ENCODE measurements at places on chromosomes 12 and 14.
A peak's percentile ranks its signal among the peaks of the same experiment; 100 is the strongest.

DNA sequence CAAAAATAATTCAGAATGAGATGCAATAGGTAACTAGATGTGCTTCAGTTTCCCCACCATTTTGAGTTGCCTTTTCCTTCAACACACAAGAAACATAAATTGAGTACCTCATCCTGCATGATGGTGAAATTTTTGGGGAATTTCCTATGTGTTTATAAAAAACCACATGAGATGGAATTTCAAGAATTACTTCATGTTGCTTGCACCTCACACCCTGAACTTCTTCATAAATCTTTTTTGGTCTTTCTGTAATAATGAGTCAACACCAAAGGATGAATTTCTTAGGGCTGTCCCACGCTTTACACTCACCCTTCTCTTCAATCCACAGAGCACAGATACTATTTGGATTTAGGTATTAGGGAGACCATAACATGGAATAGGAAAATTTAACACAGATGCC lies 22.6 kb upstream of the LUM start:
- no peak for DNase-seq

GRCh38 chr14:65415613-65416012 lies 3.1 kb downstream of the FUT8 start:
- no peak for DNase-seq

GRCh38 chr12:25957793-25958427 lies 572 bp upstream of the RASSF8 start:
- DNase-seq = no peak

GRCh38 chr12:6791931-6792520 lies 2.7 kb downstream of the CD4 start:
- no peak for DNase-seq

DNA sequence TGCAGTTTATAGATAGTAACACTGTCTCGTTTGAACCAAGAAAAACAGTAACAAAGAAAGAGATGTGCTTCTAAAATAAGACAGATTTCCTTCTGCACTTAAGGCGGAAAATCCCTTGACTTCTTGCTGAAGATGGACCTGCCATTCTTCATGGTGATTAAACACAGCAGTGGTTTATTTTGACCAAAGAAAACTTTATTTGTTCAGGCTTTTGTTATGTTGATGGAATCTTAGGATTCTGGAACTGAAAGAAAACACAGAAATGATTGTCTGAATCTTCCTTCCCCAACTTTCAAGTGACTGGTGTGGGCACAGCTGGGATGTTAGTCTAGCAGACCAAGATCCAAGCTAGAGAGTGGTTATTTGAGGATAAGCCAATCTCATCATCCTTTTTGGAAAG lies 72.2 kb downstream of the DACT1 start:
- no peak for DNase-seq

GRCh38 chr12:55515696-55516095 lies 23.5 kb downstream of the OR6C68 start:
- DNase-seq = no peak

- DNase-seq = no peak
Observed at GRCh38 chr14:98345161-98345560, 926.8 kb downstream of the BCL11B start.

DNA sequence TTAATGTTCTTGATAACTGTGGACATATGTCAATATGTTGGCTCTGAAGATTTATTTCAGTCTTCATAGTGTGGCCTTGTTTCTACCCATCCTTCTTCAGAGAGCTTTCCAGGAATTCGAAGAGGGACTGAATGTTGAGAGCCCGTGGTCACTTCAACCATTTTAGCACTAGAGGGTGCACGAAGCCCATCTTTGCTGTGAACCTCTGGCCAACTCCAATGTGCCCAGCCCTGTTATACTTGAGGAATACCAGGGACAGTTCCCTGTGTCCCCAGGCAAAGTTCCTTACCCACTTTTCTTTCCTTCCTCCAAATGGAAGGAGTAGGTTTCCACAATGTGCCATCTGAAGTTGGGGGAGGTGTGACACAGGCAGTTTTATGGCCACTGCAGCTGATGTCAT lies 603.5 kb downstream of the RPL10L start:
- no peak for DNase-seq

DNA sequence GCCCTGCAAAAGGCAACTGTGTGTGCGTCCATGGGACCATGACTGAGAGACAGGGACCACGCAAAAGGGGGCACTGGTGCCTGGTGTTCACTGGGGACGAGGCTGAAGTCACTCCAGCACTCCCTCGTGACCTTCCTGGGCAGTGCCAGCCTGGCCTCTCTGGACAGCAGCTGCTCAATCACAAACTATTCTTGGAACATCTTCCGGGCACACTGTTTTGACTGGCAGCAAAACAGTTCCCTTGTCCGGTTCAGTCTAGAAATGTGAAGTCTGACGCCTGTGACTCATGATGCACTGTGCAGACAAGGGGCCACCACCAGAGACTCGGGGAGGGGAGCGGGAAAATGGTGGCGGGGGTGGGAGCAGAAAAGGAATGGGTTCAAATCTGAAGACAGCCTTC lies 20.8 kb downstream of the SNRNP35 start:
- no peak for DNase-seq

DNA sequence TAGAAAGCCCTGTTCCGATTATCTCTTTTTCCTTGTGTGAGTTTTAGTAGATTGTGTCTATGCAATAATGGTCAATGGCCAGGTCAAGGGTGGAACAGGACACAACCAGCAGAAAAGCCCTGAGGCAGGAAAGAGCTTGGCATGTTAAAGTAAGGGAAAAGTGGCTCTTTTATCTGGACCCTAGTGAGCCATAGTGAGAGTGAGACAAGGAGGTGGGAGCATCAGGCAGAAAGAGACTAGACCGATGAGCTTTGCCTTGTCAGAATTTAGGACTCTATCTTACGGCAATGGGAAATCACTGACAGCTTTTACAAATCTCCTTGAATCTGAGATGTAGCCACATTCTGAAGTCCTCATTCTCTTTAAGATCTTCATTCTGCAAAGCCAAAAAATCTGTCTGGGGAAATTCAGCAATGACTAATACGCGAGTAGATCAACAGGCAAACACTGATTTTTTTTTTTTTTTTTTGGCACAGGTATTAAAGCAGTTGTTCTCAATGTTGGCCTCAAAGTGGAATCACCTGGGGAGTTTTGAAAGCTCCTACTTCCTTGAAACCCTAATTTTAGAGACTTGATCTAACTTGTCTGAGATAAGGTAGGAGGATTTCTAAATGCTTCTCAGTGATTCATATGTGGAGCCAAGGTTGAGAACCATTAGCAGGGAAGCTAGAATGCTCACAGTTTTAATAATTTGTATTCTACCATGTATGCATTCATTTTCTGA lies 33.9 kb downstream of the TMEM19 start:
- DNase-seq = no peak

DNA sequence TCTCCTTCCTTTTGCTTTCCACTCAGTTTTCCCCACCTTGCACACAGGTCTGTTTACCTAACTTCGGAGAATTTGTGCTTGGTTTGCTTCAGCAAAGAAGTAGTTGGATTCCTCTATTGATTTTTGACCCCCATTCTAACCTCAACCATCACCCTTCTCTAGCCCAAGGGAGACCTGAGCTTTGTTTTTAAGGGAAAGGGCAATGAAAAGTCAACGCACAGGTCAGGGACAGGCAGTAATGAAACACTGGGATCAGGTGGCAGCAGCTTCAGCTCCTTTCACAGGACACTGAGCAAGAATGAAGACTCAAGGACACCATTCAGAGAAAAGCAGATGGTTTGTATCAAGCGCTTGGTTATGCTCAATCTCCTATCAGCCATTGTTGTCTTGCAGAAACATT lies 46.9 kb upstream of the KRR1 start:
- no peak for DNase-seq

DNA sequence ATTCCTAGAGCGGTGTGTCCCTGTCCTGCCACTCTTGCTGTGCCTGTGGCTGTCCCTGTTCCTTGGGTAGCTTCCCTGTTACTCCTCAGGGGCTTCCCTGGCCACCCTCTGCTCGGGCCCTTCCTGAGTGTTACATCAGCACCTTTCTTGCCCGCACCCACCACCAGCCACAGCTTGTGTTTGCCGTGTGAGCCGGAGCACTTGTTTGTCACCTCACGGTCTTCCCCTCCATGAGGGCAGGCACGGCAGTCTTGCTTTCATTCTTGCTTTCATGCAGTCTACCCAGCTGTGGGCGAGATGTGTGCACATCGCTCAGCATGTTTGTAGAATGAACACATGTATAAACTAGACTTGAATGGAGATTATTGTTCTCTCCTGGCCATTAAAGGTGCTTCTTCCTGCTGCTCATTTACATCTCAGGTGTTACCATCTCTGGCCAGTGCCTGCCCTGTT lies 42.0 kb downstream of the TRAF3 start:
- DNase-seq = peak; percentile 33

DNA sequence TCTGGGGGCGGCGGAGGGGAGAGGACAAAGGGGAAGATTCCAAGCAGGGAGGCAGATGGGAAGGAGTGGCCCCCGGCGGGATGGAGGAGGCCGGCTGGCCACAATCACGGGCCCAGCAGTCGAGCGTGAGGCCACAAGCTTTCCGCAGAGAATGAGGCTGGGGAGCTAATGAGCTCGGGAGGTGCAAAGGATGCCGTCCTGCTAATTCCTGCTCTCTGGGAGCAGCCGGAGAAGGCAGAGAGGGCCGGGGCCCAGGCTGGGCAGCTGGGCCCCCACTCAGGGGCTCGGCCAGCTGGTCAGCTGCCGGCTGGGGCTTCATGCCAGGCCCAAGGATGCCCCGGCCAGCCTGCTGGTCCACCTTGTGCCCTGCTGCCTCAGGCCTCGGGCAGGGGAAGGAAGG lies 98.1 kb upstream of the LHX5 start:
- DNase-seq = no peak

DNA sequence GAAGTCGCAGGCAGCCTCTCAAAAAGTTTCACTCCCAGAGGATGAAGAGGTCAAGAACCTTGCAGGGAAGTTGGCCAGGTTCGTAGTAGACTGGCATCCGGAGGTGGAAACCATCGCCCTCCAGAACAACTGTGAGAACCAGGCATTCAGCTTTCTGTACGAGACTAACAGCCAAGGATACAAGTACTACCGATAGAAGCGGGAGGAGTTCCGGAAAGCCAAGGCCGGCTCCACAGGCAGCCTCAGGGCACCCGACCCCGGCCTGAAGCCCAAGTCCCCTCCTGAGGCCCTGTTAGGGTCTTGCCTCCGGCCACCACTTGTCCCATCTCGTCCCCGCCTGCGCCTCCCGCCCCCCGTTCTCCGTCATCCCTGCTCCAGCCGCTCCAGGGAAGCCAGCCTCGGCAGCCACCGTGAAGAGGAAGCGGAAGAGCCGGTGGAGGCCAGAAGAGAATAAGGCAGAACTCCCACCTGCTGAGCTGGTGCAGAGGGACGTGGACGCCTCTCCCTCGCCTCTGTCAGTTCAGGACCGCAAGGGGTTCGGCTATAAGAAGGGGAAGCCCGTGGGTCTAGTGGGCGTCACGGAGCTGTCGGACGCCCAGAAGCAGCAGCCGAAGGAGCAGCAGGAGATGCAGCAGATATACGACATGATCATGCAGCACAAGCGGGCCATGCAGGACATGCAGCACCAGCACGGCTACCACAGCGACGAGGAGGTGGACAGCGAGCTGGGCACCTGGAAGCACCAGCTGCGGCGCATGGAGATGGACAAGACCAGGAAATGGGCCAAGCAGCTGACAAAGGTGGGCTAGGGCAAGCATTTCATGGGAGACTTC lies 366.8 kb upstream of the ATXN7L3B start:
- no peak for DNase-seq

DNA sequence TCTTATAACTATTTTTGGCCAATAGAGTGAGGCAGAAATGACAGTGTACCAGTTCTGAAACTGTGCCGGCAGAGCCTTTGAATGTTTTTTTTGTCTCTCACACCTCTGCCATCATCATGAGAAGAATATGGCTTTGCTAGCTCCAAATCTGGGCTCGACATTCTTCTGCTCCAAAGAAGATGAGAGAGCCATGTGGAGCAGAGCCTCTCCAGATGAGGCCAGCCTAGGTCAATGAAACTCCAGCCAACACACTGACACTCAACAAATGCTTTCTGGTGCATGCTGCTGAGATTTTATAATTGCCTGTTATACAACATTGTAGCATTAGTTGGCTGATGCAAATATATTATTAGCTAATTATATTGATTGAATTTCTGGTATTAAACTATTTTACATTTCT lies 154.7 kb downstream of the SLC38A4 start:
- DNase-seq = no peak

GRCh38 chr14:44963775-44964380 lies 1.9 kb downstream of the TOGARAM1 start:
- DNase-seq = no peak

- no peak for DNase-seq
Observed at GRCh38 chr14:99159341-99160340, 112.4 kb downstream of the BCL11B start.

GRCh38 chr14:59305231-59305630 lies 116.8 kb downstream of the DAAM1 start:
- no peak for DNase-seq

DNA sequence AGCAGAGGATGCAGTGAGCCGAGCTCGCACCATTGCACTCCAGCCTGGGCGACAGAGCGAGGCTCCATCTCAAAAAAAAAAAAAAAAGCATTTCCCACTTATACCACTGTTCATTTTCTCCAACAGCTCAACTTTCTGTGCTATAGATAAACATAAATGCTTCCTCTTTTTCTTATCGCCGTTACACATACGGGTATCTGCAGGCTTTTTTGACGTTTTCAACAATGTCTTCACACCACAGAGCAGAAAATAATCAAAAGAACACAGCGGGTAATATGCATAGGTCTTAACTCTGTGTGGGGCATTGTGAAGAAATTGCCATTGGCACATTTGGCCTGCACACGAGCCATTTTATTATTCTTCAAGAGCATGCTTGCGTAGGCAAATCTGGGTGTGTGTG lies 86.4 kb downstream of the CAPZA3 start:
- no peak for DNase-seq

- peak; percentile 24 for DNase-seq
Observed at GRCh38 chr12:22334410-22335100, at the start of gene ST8SIA1. TSS of gene ST8SIA1 (minus strand) at chr12:22334707. CDS start at chr12:22334232, 475 bp downstream.

- DNase-seq = no peak
Observed at GRCh38 chr12:56188778-56189098, 545 bp downstream of the SMARCC2 start.

DNA sequence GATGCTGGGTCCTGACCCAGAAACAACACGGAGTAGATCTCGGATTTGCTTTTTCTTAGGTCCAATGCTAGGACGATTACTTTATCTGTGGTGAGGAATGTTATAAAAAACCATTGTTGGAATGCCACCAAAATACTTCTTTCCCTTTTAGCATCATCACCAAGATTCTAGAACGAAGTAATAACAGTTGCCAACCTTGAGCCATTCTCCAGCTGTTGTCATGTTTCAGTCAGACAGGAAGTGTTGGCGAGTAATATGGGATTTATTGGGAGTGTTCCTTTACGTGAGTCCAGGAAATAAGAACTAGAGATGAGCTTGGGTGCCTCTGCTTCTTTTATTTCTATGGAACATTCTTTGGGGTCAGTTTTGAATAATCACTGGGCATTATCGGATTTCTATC lies 892.9 kb downstream of the DIO2 start:
- no peak for DNase-seq

- no peak for DNase-seq
Observed at GRCh38 chr14:69156224-69156623, 3.3 kb upstream of the DCAF5 start.

DNA sequence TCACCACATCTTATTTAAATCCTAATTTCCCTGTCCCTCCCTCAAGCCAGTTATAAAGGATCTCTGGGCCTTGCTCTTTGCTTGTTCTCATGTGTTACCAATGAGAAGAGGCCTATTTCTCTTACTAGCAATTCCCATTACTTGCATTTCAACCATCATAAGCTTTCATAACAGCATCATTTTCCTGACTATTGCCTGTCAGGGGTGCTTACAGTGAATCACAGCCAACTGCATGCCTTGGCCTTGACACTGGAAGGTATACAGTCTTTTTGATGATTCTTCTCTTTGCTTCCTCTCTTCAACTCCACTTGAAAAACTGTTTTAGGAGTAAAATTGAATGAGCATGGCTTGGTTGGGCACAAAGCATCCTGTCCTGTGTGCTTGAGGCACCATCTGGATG lies 127.0 kb downstream of the NPAS3 start:
- DNase-seq = no peak

Measured in stimulated activated CD8-positive, alpha-beta memory T cell treated with anti-CD3 and anti-CD28 coated beads, Interleukin-7, amount 100 ng/mL, for 24 hours (primary cell).